ENCODE measurements at places on chromosomes 11 and 22. TPM values are rescaled to one million over a fixed set of nuclear protein-coding genes. Genes with fewer than 3 reads are reported as not detected.

- DNase-seq: no peak
Observed at GRCh38 chr11:111186308-111186915, 59.1 kb upstream of the POU2AF2 start.

- no peak for DNase-seq
Observed at GRCh38 chr11:61011950-61012736, 40.7 kb downstream of the CD6 start.

DNA sequence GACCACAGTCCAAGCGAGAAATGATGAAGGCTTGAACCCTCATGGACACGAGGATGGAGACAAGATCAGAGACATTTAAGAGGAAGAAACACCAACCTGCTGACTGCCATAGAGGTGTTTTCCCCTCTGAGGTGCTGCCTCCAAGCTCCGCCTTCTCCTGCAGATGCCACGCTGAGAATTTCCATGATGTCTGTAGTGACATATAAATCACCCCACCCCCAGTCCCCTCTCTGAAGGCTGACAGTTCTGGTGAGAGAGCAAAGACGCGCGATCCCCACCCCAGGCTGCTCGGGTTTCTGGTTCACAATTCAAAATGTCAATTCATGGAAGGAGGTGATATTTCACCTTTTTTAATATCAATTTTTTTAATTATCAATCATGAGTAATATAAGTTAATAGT is 28.2 kb downstream of the LRRC32 start:
- DNase-seq: no peak

- DNase-seq: no peak
Observed at GRCh38 chr11:75766443-75767227, 1.9 kb upstream of the DGAT2 start.

- no peak for DNase-seq
Observed at GRCh38 chr11:126489836-126490660, 134.6 kb downstream of the ST3GAL4 start.

DNA sequence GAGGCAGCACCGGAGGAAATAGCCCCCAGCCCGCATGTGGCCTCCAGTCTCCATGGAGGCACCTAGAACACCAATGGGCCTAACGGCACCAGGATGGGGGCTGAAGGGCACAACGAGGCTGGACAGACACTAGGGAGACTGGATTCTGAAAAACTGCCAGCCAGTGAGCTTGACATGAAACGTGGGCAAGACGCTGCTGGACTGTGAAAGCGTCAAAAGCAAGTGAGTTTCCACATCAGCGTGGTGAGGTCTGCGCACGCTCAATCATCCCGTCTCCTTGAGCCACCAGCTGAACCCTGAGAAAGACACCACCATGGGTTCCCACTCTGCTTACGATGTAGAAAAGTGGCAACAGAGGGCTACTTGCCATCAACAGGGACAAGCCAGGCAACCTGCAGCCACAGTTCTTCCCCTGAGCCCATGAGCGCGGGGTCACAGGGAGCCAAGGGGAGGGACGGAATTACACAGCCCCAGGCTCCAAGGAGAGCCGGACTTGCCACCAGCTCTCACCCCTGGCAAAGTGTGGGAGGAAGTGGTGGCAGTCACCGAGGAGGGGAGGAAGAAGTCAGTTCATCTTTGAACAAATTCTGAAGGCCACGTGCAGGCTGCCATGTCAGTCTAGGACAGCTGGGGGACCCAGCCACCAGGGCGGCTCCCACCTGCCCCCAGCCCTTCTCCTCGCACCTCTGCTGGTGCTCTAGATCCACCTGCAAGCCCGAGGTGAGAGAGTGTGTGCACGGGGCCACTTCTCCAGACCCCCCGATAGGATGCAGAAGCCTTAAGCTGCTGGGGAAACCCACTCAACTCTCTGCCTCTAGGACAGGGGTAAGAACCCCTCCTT is 131.1 kb downstream of the MPPED1 start:
- DNase-seq: no peak

DNA sequence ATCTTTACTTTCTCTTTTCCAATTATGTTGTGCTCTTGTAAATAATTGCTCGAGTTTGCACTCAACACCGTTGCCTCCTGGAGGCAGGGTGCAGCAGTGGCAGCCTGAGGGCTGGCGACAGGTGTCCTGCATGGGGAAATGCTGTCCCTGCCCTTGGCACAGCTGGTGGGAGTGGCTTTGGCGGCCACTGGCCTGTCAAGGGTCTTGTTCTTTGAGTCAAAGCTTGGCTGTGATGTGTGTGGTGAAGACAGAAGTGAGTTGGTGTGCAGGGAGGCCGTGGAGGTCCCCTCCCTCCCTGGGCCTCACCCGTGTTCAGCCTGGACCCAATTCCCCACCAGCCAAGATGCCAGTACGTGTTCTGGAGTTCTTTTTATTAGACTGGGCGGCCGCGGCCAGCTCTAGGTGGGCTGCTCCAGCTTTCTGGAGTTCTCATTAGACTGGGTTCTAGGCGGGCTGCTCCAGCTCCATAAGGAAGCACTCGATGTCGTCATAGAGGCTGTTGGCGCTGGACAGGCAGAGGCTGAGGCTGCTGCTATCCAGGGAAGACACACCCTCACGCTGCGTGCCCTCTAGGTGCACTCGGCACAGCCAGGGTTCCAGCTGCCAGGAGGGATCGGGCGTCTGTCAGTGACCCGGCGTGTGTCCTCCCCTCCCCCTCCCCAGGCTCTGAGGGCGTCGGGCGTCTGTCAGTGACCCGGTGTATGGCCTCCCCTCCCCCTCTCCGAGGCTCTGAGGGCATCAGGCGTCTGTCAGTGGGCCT is 3.4 kb downstream of the IRF7 start:
- DNase-seq: no peak

DNA sequence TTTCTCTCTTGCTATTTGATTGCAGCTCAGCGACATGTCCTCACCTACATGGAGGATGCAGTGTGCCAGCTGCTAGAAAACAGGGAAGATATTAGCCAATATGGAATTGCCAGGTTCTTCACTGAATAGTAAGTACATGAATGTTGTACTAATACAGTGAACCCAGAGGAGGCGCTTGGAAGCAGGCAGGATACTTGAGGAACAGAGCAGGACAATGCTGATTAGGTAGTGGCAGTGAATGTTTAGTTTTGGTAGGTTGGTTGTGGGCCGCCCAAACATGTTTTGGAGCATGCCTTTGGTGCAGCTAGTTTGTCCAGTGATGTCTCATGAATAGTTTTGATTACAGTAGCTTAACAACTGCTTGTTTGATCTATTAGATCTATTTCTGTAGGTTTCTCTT is 50.6 kb downstream of the CSTPP1 start:
- no peak for DNase-seq

DNA sequence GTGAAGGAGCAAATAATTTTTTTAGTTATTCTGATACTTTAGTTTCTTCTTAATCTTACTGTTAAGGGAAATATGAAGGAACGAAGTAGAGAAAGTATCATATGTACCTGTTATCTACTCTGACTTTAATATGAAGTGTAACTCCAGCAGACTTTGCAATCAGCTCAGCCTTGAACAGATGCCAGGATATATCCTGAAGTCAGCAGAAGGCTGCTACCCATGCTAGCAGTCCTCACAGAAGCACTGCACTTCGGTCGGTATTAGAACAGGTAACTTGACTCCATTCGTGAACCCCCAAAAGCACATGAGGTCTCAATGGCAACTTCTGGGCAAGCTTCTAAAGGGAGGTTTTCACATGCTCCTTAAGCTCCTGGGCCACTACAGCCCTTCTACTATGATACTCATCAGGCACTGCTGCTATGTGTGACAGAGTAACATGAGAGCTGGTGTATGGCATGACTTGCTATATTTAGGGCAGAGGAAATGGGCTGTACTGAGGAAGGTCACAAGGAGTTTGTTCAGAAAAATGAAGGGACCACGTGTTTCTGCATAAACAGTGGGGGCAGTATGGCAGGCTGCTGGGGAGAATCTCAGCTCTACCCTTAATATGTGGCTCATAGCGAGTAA is 344.1 kb downstream of the SOX6 start:
- DNase-seq: no peak

GRCh38 chr11:73404048-73404447 is 27.8 kb downstream of the RELT start:
- DNase-seq: peak; percentile 76

- no peak for DNase-seq
Observed at GRCh38 chr11:123373754-123374621, 56.1 kb upstream of the GRAMD1B start.

DNA sequence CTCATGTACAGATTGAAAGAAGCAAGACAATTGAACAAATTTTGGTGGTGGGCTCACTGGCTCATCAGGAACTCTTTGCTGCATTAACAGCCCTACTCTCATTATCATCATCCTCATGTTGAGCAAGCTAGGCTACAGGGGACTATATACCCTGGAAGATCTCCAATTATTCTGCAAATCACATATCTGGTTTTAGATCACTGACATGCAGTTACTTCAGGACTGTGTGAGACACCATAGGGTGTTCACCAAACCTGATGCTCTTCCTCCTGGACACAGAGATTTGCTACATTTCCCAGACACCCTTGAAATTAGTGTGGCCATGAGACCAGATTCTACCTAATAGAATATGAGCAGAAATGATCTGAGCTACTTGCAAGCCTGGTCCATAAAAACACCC is 23.0 kb upstream of the ME3 start:
- no peak for DNase-seq

DNA sequence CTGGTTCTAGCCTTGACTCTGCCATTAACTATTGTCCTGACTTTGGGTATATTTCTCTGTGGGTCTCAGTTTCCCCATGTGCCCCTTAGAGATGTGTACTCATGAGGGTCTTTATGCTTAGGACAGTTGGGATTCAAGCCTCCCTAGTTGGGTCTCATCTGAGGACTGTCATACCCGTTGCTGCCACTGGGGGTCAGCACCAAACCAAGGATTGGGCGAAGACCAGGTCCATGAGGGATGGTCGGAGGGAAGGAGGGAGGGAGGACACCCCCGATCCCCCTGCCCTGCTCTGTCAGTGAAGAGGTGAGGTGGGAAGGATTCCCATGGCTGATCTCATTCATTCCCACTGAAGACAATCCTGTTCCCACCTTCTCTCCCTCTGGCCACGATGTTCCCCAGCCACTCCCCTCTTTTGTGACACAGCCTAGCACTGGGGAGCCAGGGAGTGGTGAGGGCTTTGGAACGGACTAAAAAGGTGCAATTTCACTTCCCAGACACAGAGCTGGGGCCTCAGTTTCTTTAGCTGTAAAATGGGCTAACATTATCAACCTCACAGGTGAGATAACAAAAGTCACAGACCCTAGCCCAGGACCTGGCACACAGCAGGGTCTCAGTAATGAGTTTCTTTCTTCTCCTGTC is 12.4 kb upstream of the KLHL35 start:
- DNase-seq: peak; percentile 71

GRCh38 chr11:91653079-91653754 is 571.4 kb upstream of the FAT3 start:
- no peak for DNase-seq

GRCh38 chr11:70063555-70063954 is 14.6 kb upstream of the ANO1 start:
- DNase-seq: no peak

DNA sequence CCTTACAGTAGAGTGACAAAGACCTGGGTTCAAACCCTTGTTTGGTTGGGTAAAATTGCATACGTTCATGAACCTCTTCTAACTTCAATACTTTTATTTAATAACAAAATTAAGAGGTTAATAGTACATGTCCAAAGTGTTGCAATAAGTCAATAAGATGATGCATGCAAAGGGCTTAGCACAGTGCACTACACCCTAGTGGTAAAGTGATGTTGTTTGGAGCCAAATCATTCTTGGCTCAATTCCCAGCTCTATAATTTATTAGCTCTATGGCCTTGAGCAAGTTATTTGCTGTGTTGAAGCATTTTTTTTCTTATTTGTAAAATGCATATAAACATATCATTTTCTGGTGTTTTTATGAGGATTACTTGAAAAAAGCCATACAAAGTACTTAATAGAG is 945.3 kb downstream of the LRRC4C start:
- no peak for DNase-seq

DNA sequence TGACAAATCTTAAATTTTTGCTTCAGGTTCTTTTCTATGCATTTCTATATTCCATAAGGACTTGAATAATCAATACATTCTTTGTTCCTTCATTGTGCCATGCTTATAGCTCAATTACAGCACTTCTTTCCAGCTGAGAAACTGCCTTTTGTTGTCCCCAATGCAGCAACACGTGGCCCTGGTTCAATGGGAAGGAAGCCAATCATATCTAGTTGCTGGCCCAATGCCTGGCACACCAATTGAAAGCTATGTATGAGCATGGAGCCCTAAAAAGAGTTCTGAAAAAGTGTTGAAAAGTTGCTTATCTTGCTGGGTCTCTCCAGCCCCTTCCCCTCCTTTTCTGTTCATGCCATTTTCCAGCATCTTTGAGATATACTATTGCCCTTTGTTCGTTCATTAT is 448.0 kb upstream of the FAT3 start:
- DNase-seq: peak; percentile 22

DNA sequence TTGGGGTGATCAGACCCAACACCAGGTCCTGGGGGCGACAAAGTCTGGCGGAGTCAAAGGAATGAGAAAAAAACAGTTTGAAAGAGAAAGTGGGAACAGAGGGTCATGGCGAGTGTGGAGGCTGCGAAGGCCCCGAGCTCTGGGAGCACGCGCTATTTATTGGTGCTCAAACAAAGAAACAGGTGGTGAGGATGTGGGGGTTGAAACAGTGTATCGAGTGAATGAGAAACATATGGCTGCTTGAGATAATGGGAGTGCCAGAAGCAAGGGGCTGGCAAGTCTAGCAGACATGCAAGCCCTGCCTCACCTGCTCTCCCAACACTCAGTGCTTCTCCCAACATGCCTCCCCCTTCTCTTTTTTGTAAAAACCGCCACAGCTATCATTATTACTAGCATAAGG is 7.8 kb upstream of the DUSP18 start:
- no peak for DNase-seq

The MRGPRX4 gene
- not detected for total RNA-seq

The ART1 gene
- total RNA-seq: 0.58 TPM

The TRIM6 gene
- total RNA-seq: 0.58 TPM

The RAPSN gene
- total RNA-seq: 2.2 TPM

The SLC22A9 gene
- total RNA-seq: not detected

The LUZP2 gene
- not detected for total RNA-seq

The SORL1 gene
- 7.1 TPM for total RNA-seq

Measured in left ventricle myocardium inferior (tissue), 1 donor.